Pancreas (tissue), 10 donors: ENCODE measurements at places on chromosomes 16 and 17. TPM values are rescaled to one million over a fixed set of nuclear protein-coding genes. Genes with fewer than 3 reads are reported as not detected.

Gene MYOCD
- total RNA-seq, result 0.24 TPM

Gene ANKRD40
- 15.8 TPM for total RNA-seq

DNA sequence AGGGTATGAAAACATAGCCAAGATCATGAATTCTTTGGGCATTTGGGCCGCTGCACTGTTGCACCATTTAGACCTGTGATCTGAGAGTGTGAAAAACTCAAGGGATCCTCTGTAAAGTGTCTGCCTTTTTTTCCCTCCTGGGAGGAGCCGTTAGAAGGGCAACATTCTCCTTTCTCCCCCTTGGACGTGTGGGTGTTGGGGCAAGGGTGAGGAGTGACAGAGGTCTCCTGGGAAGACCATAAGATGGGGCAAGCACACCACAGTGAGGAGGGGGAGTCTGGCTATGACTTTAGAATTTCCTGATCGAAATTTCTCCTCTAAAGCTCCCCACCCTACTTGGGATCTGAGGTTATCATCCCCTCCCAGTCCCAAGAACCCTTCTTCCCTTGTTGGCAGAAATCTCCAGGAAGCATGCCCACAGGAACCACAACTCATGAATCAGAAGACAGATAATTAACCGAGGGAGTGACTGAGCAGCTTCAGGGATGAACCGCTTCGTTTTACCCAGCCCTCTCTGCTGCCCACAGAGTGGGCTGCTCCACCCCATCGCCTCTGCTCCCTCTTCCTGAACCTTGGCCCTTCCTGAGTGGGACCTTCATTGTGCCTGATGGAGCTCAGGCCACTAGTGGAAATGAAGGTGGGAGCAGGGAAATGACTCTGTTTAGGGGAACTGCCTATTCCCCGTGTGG is 4.2 kb downstream of the ITGB3 start:
- H3K36me3 ChIP-seq, result no peaks in the 10 kb centered on the region
- no peak overlapping the region for H3K27ac ChIP-seq
- peaks cover 17% of the 10 kb centered on the region for H3K27me3 ChIP-seq
- H3K4me3 ChIP-seq, result no peak overlapping the region
- no peak for DNase-seq
- H3K4me1 ChIP-seq, result peaks cover 5% of the 10 kb centered on the region

- no peak overlapping the region for H3K27ac ChIP-seq
- no peaks in the 10 kb centered on the region for H3K4me1 ChIP-seq
- no peak for DNase-seq
- no peaks in the 10 kb centered on the region for H3K27me3 ChIP-seq
- no peak overlapping the region for H3K4me3 ChIP-seq
These were observed 10.9 kb downstream of the MMP2 start for GRCh38 chr16:55489956-55490265.

- DNase-seq, result peak; percentile 16
- no peaks in the 10 kb centered on the region for H3K4me1 ChIP-seq
- H3K36me3 ChIP-seq, result no peaks in the 10 kb centered on the region
- H3K27me3 ChIP-seq, result no peaks in the 10 kb centered on the region
These were observed 270.7 kb downstream of the NTN1 start for GRCh38 chr17:9291912-9292560.

DNA sequence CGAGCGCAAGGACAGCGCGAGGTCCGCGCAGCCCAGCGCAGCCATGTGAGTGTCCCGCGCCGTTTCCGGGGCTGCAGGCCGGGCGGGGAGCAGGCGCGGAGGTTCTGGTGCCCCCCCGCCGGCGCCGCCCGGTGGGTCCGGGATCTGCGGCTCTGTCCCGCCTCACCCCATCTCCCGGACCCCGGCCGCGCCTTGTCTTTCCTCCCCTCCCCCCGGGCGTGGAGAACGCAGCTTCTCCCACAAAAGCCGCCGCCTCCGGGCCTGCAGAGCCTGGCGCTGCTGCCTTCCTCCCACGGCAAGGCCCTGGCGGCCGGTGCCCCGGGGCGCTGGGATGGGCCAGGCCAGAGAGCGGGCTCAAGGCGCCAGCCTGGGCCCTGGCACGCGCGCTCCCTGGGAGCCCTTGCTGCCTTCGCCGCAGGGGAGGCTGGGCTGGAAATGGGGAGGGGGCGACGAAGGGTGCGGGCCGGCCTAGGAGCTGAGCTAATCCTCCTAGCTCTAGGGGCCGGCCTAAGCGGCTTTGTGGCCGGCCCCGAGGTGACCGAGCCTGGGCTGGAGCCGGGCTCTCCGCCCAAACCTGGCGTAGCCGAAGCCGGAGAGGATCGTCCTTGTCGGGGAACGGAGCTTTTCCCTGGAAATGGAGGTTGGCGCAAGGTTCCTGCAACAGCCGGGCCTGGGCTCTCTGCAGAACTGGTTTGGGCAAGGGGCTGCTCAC is 397 bp downstream of the RIPOR1 start:
- peak; percentile 72 for DNase-seq
- H3K27me3 ChIP-seq, result no peaks in the 10 kb centered on the region
- peak overlapping the region; percentile 66 for H3K4me3 ChIP-seq
- H3K27ac ChIP-seq, result peak overlapping the region; percentile 79
- peaks cover 11% of the 10 kb centered on the region for H3K4me1 ChIP-seq
- no peaks in the 10 kb centered on the region for H3K36me3 ChIP-seq

GRCh38 chr16:83494459-83494858 is 313.3 kb upstream of the HSBP1 start:
- H3K4me1 ChIP-seq, result no peaks in the 10 kb centered on the region
- no peak overlapping the region for H3K27ac ChIP-seq
- no peak overlapping the region for H3K4me3 ChIP-seq
- DNase-seq, result no peak
- no peaks in the 10 kb centered on the region for H3K36me3 ChIP-seq

Gene SLC16A13
- 1.4 TPM for total RNA-seq

DNA sequence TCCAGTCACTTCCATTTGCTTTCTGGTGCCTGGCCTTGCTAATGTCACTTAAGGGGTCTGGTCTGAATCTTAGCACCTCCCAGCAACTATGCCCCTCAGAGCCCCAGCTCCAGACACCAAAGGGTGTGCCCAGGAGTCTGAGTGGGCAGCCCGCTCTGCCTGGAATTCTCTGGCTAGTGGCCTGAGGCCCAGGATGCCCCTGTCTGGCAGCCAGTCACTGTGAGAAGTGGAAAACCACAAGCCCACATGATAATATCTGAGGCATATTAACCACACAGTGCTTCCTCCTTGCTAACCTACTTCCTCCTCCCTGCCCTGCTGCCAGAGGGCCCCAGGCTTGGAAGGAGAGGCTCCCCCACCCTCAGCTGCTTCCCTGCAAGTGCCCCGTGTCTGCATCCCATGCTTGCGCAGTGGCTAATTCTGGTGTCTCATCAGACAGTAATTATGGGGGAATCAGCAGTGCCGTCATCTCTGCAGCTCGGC is 14.0 kb downstream of the SRCIN1 start:
- H3K36me3 ChIP-seq, result no peaks in the 10 kb centered on the region
- no peak overlapping the region for H3K27ac ChIP-seq
- H3K4me3 ChIP-seq, result no peak overlapping the region
- H3K4me1 ChIP-seq, result no peaks in the 10 kb centered on the region

Gene SLX1B
- 22.1 TPM for total RNA-seq

Gene LRRC37A3
- 10.4 TPM for total RNA-seq

GRCh38 chr17:42309986-42310786 is 21.9 kb downstream of the STAT5A start:
- no peak overlapping the region for H3K27ac ChIP-seq
- no peak overlapping the region for H3K4me3 ChIP-seq
- no peaks in the 10 kb centered on the region for H3K27me3 ChIP-seq

- no peak for DNase-seq
- H3K27ac ChIP-seq, result no peak overlapping the region
- H3K36me3 ChIP-seq, result no peaks in the 10 kb centered on the region
- no peaks in the 10 kb centered on the region for H3K27me3 ChIP-seq
These were observed 87.9 kb downstream of the CCDC182 start for GRCh38 chr17:57657211-57657610.
